ENCODE measurements at places on chromosomes 13 and 19.

DNA sequence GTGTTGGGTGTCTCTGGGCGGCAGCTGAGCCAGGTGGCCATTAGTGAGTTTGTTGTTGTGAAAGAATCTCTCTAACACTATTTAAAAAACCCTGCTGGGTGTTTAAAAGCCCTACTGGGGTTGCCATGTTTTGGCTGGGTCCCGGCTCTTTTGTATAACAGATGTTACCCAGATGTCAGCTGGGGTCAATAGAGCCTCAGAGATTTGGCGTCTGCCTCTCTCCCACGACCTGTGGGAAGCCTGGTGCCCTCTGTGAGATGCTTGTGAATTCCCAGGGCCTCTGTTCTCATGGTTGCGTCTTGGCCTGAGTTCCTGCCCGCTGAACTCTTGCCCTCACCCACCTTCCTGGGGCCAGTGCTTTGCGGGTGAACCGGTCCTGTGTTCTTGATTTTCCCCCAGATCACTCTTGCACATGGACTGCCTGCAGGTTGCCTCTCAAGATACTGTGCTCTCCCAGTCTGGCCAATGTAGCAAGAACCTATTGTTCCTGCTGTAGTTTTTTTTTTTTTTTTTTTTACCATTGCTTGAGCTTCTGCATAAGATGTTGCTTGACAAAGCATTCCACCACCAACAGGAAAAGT, 9.5 kb downstream of the NFILZ start:
- no peak for DNase-seq

GRCh38 chr19:19319732-19320360, 463 bp downstream of the SUGP1 start:
- DNase-seq, result no peak

GRCh38 chr19:3041761-3042620, 12.9 kb upstream of the TLE2 start:
- DNase-seq, result no peak

DNA sequence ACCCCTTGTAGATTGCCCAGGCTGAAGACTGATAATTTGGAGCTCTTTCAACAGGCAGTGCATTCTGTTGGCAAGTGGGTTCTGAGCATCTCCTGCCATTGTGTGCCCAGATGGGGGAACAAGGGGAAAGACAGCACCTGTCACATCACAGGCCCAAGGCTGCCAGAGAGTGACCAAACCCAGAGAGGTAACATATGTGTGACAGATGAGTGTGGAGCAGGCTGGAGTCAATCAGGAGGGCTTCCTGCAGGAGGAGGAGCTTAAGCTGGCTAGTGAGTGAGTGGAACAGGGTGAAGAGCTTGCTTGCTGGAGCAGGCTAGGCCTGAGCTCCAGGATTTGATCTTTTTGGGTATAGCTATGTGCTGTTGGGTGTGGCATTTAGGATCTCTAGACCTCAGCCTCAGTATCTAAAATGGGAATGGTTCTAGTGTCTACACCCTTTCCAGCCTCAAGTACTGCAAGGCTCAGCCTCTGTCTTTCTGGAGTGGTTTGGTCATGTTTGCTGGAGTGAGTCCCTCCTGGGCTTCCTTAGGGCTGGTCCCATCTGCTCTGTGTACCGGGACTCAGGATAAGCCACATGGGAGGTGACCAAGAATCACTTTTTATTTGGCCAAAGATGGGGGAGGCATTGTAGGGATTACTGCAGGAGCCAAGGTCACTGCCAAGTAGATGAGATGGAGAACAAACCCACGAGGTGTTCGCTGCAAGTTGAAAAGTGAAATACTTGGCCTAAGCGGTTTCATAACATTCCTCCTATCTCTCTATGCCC, 152.4 kb upstream of the TSHZ3 start:
- no peak for DNase-seq

DNA sequence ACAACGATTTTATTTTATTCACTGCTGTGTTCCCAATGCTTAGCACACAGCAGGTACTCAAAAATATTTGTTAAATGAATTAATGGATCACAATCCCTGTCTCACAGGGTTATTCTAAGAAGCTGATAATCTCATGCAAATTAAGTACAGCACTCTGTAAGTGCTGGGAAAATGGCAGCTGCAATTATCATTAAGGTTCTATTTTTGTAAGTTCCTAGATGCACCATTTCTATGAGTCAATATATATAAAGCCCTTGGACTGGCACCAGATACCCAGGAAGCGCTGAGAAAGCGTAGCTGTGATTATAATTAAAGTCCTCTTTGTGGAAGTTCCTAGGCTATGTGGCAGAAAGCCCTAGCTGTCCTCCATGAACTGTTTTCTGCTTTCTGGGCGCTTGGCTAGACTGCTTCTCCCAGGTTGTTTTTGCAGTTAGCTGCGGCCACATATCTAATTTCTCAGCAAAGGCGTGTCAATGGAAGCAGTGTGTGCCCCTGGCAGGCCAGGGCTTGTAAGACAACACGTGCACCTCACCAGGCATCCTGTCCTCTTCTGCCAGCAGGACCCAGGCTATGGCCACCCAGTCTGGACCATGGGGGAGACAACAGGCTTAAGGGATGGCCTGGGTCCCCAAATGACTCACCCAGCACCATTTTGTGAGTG, 5.2 kb upstream of the SRRM5 start:
- no peak for DNase-seq

DNA sequence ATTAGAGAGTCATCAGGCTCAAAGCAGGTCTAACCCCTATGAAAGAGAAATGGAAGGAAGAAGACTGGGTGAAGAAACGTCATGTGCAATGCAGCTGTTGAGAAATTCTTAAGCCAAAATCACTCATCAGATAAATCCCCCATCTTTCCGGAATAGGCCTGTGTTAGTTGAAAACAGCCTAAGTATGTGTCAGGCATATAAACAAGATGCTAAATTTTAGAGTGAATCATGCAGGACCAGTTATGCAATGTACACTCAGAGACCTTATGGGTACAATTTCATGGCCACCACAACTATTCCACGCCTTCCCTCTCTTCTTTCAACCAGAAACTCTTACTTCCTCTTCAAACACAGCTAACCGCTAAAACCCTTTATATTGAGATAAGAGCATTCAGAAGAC, 717.7 kb upstream of the ATXN8OS start:
- no peak for DNase-seq

- no peak for DNase-seq
Measured at GRCh38 chr13:65915195-65915594, 1314.9 kb downstream of the PCDH9 start.
